ENCODE measurements at places on chromosomes 7 and 10.

- no peak for DNase-seq
Measured at GRCh38 chr10:58990693-58991092, 185.8 kb upstream of the PHYHIPL start.

- DNase-seq: no peak
Measured at GRCh38 chr7:36527549-36527913, 137.9 kb downstream of the ANLN start.

DNA sequence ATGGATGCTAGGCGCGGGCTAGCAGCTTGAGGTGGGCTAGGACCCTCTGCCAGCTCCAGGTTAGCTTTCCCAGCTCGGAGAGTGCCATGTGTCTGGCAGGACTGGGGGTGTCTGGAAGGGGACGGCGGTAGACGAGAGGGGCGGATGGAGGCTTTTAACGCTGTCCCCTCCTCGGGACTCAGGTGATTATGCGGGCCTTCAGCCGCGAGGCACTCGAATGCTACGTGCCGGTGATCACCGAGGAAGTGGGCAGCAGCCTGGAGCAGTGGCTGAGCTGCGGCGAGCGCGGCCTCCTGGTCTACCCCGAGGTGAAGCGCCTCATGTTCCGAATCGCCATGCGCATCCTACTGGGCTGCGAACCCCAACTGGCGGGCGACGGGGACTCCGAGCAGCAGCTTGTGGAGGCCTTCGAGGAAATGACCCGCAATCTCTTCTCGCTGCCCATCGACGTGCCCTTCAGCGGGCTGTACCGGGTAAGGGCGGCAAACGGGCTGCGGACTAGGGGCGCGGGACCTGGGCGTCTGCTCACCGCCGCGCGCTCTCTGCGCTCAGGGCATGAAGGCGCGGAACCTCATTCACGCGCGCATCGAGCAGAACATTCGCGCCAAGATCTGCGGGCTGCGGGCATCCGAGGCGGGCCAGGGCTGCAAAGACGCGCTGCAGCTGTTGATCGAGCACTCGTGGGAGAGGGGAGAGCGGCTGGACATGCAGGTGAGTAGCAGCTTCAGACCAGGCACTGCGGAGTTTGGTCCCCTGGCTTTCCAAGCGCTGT, 1.1 kb downstream of the CYP26A1 start:
- no peak for DNase-seq

DNA sequence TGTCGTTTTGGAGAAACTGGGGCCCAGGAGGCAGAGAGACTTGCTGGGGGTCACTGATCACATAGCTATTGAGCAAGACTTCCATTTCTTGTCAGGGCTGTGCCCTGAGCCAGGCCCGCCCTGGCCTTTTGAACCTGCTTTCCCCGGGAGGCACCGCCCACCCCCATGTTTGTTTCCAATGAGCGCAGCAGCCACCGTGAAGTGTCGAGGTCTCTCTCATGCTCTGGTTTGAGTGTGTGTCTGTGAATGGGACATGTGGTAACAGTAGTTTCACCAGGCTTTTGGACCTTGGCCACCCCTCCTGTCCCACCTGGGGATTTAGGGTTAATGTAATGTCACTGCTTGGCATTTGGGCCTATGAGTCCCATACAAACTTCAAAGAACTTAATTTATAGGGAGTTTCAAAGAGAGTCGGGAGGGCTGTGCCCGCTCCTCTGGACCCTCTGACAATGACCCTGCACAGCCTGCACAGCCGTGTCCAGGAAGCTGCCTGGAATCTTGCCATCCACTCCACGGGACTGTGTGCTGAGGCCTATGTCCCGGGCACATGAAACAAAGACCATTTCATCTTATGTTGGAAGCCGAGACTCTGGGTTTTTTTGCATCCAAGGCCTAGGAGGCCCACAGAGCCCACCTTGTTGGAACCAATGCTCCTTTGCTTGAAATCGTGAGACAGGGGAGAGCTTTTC, 6.3 kb downstream of the PRF1 start:
- no peak for DNase-seq

DNA sequence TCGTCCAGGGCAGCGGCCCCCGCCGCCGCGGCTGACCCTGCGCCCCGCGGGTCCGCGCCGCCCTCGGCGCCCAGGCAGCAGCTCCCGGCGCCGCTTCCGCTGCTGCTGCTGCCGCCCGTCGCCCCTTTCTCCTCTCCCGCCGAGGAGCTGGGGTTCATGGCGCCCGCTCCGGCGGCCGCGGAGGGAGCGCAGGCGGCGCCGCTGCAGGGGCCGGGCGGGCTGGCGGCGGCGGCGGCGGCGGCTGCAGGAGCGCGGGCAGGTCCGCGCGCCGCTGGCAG, 286 bp downstream of the DGKI start:
- DNase-seq: no peak

- DNase-seq: no peak
Measured at GRCh38 chr7:128017460-128017859, 13.8 kb downstream of the LRRC4 start.

DNA sequence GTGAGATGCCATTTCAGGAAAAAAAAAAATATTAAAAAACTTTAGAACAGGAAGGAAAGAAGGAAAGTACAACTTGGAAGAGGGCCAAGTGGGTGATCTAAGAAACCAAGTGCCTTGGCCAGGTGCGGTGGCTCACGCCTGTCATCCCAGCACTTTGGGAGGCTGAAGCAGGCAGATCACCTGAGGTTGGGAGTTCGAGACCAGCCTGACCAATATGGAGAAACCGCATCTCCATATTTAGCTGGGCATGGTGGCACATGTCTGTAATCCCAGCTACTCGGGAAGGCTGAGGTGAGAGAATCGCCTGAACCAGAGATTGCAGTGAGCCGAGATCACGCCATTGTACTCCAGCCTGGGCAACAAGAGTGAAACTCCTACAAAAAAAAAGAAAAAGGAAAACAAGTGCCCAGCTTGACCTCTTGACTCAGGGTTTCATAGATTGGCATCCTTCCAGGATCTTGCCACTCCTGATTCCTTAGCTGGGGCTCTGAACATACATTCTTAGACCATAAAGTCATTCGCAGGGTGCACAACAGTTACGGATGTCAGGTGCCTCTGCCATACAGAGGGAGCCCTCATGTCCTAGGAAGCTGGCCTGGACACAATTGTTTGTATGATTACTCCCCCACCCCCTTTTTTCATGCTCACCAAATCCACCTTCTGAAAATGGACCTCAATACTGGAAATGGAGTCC, 2.1 kb upstream of the GUSB start:
- no peak for DNase-seq

GRCh38 chr7:149849174-149849573, 11.0 kb downstream of the ZNF862 start:
- no peak for DNase-seq

GRCh38 chr7:114051871-114052331, 133.1 kb upstream of the PPP1R3A start:
- no peak for DNase-seq

DNA sequence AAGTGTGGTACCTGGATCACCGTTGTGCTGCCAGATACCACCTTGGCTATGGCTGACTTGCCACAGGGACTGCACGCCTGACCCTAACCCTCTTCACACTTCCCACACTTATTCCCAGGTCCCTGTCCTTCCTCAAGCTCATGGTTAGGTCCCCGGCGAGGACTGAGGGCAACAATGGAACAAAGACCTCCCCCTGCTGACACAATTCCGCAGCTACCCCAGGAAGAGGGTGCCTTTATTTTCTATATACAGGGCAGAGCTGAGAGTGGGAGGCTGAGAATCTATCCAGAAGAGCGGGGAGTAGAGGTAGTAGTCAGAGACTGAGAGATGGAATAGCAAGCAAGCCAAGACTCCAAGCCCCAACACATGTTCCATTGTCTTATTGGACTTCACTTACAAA, 118.1 kb upstream of the SEM1 start:
- DNase-seq: no peak

GRCh38 chr10:106182542-106182941, 982.0 kb downstream of the SORCS1 start:
- no peak for DNase-seq

DNA sequence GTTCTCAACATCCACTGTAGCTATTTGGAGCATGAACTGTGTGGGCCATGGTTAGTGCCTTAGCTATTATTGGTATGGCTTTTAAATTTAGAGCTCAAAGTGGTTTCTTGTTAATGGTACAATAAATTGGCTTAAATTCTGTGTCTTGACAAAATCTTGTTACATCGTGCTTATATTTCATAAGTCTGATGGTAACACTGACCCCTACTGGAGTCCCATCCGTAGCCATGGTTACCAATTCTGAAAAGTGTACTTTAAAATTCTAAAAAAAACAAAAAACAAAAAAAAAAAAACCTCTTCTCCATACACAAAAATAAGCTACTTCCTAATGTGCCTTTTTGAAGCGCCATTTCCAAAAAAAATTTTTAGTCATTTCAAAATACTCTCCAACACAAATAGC, 6.4 kb upstream of the RPP30 start:
- DNase-seq: no peak

GRCh38 chr10:102678842-102679289, 34.6 kb downstream of the TRIM8 start:
- no peak for DNase-seq

DNA sequence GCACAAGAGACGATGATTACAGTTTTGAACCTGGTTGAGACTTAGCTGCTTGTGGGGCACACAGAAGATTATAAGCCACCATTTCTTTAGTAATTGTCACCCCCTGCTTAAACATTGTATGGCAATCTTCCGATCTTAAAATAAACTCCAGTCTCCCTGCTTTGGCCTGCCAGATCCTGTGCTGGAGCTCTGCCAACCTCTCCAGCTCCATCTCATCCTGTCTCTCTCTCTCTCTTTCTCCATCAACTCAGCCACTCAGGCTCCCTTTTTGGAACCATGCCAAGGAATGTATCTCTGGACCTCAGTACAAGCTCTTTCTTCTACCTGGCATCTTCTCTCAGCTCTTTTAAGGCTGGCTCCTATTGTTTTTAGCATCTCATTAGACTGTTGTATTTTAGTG, 1053.2 kb downstream of the REEP3 start:
- DNase-seq: no peak

DNA sequence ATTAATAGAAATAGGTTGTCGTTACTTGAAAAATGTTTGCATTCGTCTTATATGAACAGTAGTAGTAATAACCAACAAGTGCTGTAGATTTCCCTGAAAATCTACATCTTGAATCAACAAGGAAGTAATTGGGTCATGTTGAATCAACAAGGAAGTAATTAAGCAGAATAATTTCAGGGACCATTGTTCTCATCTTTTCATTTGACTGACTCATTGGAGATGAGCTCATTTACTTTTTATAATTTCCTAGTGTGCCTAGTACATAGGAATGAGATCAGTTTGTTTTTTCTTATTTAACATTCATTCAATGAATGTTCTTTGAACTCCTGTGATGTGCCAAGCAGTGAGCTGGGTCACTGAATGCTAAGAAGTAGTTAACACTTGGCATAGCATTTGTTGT, 8.2 kb downstream of the CLDN12 start:
- DNase-seq: no peak

DNA sequence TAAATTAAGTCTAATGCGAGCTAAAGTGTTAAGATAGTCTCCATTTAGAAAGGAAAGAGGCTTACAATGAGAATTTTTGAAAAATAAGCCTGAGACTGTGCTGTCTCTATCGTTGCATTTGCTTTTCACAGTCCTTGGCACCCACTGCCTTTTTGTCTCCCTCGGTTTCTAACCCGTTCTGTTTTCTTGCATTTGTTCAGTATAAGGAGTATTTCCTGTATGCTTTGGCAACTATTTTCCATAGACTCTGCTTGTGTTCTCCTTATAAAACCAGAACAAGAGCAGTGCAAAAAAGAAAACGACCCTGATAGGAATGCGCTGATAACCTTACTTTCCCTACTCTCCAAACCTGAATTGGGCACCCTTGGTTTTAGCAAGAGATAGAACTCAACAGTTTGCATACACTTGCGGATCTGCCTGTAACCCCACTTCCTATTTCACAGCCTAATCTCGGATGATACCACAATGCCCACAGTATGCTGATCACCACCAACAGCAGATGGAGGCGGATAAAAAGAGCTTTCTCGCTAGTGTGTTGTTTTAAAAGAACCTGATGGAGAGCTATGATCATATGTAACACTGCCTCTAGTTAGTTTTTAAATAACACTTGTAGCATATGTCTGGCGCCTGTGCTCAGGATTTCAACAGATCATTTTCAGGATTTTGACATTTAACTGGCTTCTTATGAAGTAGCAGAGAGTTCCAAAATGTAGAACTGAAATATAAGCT, 1.6 kb upstream of the ARHGAP12 start:
- DNase-seq: no peak

GRCh38 chr10:101031796-101032636, 982 bp downstream of the SFXN3 start:
- DNase-seq: peak; percentile 73

GRCh38 chr10:113529575-113529974, 23.3 kb upstream of the HABP2 start:
- DNase-seq: no peak

GRCh38 chr10:85043207-85043606, 714.8 kb downstream of the CCSER2 start:
- DNase-seq: no peak

DNA sequence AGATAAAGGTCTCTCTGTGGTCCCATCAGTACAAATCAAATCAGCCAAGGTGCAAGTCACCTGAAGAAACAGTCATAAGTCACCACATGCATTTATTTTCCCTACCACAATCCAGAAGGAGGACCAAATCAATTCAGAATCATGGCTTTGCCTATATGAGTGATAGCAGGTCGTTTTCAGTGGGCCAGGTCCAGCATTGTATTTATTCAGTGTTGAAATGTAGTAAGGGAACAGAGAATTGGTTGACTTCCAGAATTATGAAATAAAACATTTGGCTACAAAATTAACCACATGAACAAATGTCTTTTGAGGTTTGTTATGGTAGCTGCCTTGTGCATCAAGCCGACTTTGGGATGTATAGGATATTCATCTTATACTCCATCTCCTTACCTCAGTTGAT, 88.4 kb downstream of the POLR1F start:
- DNase-seq: no peak

DNA sequence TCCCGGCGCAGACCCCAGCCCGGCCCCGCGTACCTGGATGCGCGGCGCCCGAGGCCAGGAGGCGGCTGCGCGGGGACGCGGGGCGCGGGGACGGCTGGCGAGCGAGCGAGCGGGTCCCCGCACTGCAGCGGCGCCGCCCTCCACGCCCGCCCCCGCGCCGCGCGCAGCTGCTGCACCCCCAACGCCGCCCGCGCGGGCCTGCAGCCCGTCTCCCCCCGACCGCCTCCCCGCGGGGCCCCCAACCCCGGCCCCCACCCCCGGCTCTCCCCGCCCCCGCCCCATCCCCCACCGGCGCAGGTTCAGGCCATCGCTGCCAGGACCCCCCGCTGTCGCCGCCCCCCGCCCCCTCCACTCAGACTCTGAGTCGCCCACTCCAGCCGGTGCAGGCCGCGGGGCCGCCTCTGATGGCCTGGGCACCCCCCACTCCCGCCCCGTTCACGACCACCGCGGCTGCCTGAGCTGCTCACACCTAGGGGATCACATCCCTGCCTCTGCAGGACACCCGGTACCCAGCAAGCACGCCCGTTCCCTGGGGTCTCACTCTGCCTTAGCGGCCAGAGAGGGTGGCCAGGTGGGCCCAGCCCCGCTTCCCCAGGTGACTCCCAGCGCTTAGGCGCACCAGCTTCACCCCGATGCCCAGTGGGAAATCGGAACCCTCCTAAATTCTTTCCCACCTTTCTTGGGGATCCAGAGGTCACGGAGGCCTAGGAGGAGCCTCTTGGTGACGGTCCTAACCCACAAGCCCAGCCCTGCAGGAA, 13.9 kb upstream of the DNAAF5 start:
- DNase-seq: no peak

- DNase-seq: no peak
Measured at GRCh38 chr10:74852381-74852780, 26.0 kb downstream of the KAT6B start.

All from activated T-helper 1 cell treated with Interleukin-2 at 50 U/mL for 16 hours (primary cell).